IPS DF 6.9 (cell line): ENCODE measurements at places on chromosomes 12 and 14.

DNA sequence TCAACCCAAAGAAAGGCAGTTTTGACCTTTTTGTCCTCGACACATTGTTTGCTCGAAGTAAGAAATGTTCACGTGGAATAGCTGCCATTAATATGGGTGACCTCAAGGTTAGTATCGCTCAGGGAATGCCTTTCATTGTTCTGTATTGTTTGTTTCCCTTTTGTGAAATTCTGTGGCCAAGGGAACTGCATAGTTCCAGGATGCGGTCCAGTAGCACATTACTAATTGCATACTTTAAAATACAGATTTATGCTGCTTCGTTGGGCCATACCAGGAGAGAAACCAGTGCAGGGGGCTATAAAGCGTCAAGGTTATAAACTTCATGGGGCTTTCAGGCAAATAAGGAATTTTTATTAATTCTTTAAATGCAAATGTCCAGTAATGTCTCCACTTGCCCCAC lies 73.3 kb upstream of the USP44 start:
- no peak for DNase-seq

DNA sequence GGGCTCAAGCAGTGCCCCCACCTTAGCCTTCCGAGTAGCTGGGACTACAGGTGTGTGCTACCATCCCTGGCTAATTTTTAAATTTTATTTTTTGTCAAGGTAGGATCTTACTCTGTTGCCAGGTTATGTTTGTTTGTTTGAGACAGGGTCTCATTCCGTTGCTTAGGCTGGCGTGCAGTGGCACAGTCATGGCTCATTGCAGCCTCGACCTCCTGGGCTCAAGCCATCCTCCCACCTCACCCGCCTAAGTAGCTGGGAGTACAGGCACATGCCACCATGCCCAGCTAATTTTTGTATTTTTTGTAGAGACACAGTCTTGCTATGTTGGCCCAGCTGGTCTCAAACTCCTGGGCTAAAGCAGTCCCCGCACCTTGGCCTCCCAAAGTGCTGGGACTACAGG lies 83.3 kb upstream of the KCNH3 start:
- no peak for DNase-seq

GRCh38 chr12:57210926-57211692 lies 5.5 kb upstream of the NXPH4 start:
- no peak for DNase-seq

DNA sequence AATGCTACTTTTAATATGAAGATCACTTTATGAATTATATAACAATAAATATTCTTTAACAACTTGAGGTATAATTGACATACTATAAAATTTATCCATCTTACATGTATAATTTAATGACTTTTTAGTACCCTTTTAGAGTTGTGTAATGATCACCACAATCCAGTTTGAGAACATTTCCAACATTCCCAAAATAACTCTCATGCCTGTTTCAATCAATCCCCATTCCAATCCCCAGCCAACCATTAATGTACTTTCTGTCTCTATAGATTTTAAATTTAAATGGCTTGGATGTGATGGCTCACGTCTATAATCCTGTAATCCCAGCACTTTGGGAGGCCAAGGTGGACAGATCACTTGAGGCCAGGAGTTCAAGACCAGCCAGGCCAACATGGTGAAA lies 23.5 kb upstream of the FRMD6 start:
- no peak for DNase-seq

GRCh38 chr14:78202976-78203375 lies 32.8 kb downstream of the NRXN3 start:
- DNase-seq, result no peak
